ENCODE measurements at places on chromosomes 2 and 18.

- no peak for DNase-seq
These were observed 392.7 kb upstream of the ID2 start for GRCh38 chr2:8289111-8289510.

DNA sequence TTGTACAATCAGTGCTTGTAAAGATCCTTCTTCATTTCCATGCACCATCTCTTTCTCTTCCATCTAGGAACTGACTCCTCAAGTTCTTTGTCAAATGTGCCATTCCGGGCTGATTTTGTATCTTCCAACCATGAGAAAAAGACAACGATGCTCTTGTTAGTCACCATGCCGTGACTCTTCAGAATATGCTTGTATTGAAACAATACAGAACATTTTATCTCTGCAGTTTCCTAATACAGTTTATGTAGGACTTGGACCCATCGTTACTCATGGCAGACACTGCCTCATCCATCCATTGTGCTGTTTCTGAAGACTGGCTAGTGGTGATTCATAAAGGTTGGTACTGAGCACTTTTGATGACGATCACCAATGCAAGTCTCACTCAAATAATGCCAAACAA lies 283.2 kb downstream of the KCNS3 start:
- no peak for DNase-seq

DNA sequence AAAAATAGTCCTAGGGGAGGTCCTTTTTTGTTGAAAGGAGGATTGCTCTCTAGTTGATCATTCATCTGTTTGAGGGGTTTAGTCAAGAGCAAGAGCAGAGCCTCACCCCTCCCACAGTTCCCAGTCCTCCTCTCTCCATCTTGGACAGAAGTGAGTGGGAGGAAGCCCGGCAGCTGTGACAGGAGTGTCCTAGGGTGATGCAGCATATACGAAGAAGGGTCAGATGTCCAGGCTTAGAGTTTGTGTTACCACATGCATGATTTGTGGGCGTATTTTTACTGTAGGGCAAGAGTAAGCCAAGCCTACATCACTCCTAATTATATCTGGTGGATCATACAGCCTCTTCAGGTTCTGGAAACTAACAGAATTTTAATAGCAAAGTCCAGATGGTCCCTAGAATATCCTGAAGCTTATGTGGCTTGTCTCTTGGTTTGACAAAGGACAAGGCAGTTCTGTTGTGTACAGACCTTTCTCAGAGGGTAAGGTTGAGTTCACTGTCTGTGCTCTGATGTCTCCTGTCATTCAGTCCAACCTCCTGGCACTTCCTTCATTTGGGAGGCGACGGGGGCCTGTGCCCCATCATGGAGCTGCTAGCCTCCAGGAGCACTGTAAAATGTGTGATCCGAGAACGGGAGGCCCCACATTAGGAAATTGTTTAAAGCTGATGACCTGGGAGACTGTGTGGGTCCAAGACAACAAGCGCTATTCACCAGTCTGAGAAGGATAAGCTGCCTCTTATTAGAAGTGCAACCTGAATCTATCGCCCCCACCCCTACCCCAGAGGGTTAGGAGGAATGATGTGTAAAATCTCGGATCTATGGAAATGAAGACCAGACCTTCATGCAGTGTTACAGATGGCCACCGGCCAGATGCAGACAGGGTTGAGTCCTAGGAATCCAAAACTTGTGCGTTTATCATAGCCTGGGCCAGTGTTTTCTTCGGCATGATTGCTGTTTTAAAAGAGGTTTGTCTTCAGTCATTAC lies 6.9 kb downstream of the CEP68 start:
- no peak for DNase-seq

- DNase-seq: no peak
These were observed 73.1 kb downstream of the RAB3GAP1 start for GRCh38 chr2:135124924-135125886.

GRCh38 chr2:101704046-101704466 lies 6.5 kb downstream of the MAP4K4 start:
- DNase-seq: peak; percentile 38

DNA sequence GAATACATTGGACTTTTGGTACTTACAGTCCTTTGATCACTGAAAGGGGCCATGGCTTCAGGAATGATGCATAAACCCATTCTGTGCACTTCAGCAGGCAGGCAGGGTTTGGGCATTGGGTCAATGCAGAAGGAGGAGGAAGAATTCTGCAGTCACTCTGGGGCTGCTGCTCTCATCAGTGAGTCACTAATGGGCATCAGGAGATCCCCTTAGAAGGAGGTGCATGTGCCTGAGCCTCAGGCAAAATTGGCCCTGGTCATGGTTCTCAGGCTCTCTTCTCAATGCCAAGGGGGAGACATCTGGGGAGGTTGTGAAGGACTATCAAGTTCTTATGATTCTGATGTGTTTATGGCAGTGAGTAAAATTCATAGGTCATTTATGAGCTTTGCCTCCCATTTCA lies 52.0 kb upstream of the TNP1 start:
- no peak for DNase-seq

GRCh38 chr2:216388046-216388884 lies 16.0 kb upstream of the MARCHF4 start:
- peak; percentile 46 for DNase-seq

GRCh38 chr2:25105336-25106085 lies 62.9 kb downstream of the POMC start:
- DNase-seq: no peak

DNA sequence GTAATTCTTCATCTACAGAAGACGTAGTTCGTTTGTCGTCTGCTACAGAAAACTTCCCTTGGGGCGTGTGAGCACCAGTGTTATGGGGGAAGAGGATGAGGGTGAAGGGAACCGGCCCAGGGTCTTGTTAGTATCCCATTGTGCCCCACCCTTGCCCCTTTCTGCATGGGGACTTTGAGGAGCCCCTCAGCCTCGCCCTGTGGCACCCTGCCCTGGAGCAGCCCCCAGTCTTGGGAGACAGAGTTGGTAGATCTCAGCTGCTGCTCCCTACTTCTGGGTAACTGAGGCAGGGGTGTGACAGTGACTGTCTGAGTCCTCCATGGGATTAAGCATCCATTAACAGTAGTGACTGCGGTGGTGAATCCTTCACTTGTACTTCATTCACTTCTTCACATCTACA lies 50.1 kb downstream of the RNF144A start:
- DNase-seq: no peak

DNA sequence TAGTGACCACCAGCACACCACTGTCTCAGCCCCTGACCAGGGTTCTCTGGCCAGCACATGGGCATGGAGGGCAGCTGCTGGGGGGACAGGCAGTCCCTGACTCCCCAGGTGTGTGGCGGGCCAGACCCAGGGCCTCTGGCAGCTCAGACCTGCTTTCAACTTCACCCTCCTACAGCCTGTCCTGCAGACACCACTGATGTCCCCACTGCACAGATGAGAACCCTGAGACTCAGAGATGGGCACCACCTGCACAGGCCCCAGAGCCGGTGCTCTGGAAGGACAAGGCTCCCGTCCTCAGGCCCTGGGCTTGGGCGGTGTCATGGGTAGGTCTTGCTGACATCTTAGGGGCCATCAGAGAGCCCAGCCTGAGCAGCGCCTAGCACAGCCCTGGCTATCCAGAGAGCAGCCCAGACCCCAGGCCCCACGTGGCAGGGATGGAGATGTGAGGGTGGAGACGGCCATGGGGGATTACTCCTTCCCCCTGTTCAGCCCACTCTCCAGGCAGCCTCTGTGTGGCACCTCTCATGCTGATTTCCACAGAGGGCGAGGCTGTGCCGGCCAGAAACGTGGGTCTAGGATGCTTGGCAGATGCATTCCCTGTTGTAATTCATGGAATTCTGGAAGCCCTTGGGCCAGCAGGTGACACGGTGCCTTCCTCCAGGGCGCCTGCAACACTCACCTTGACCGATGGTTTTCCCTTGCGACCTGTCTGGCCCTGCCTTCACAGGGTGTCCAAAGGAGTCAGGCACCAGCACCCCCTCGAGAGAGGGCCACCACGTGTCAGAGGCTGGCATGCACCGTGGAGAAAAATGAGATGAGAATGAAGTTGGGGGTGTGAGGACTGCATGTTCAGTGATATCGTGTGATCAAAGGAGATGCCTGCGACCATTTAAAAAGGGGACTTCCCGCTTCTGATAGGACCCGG lies 61.2 kb upstream of the GLI2 start:
- no peak for DNase-seq

Measured in CD4-positive, alpha-beta T cell treated with Interleukin-21 for 1 hour (primary cell).